8988T (cell line): ENCODE measurements at places on chromosomes 13 and 19.
A peak's percentile ranks its signal among the peaks of the same experiment; 100 is the strongest.

DNA sequence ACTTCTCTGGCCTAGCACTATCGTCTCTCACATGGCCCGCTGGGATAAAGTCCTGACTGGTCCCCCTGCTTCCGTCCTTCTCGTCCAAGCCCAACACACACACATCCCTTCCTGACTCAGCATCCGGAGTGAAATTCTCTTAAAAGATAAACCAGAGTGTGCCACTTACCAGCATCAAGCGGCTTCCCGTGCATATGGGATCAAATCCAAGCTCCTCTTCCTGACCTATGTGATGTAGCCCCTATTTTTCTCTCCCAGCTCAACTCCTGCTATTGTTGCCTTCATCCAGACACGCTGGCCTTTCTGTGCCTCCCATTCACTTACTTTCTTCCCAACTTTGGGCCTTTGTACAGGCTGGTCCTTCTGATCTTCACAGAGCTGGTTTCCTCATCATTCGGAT, 530.4 kb downstream of the DIAPH3 start:
- DNase-seq = no peak

GRCh38 chr13:106507560-106508274, 27.7 kb downstream of the EFNB2 start:
- DNase-seq = no peak

- DNase-seq = peak; percentile 91
These were observed at the start of gene CNN2 for GRCh38 chr19:1025960-1026782. TSS of gene CNN2 (plus strand) at chr19:1026608. CDS start at chr19:1026662, 54 bp downstream.

DNA sequence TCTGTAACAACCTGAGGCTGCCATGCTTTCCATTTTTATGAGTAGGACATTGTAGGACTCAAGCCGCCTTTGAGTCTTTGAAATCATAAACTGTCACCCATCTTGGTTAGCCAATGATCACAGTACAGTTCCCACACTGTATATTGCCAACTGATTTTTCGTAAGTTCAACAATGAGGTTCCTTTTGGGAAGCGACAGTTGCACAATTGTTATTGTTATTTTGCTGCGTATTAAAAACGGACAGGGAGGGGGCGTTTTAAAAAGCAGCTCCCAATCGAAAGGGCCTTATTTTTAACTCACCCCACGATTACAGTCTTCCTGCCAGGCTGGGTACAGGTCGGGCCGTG, 601 bp downstream of the SLC46A3 start:
- DNase-seq = no peak

- no peak for DNase-seq
These were observed 477 bp downstream of the NFILZ start for GRCh38 chr19:8630796-8631424.

DNA sequence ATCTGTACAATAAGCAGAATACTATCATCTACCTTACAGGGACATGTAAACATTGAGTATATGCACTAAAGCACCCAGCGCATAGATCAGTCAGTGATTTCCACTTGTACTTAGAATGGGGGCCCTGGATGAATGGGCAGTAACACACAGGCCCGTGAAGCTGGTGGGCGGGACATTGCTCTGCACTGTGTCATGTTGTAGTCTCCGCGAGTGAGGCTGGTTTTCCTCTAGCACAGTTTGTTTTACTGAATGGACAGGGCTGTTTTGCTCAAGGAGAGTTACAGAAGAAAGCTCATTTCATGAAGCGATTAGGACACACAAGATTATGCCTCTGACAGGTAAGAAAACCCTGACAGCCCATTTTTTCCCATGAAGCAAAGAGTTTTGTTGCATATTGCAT, 86.4 kb upstream of the SOX21 start:
- DNase-seq = no peak

- DNase-seq = no peak
These were observed 7.9 kb upstream of the ZNF626 start for GRCh38 chr19:20669263-20669662.

DNA sequence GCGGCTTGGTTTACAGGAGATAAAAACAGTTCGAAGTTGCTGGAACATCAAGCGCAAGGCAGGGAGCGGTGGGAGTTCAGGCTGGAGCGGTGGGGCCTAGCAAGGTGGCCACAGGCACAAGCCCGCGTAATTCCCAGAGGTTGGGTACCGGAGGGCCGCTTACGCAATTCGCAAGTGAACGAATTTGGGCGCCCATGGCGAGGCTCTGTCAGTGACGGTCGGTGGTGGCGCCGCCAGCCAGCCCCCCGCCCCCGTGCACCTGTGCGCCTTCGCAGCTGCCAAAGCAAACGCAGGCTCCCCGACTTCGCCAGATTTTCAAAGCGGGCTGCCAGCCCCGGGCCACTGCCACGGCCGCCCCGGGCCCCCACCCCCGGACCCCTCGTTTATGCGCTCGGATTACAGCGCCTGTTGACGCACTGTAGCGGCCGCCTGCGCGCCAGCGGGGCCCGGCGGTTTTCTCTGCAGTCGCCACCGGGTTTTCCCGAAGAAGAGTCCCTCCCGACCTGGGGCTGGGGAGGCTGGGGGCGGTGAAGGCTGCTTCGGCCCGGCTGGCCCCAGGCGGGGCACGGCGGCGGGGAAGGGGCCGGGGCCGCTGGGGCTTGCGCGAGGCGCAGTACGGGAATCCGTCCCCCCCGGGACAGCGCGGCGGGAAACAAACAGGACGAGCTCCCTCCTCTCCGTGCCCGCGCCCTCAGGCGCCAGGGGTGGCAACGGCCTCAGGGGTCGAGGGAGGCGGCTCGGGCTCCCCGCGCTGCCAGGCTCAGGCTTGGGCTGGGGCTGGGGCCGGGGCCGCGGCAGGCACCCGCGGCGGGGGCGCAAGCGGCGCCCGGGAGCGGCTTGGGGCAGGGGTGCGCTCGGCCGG, 709 bp downstream of the N4BP2L1 start:
- peak; percentile 35 for DNase-seq

DNA sequence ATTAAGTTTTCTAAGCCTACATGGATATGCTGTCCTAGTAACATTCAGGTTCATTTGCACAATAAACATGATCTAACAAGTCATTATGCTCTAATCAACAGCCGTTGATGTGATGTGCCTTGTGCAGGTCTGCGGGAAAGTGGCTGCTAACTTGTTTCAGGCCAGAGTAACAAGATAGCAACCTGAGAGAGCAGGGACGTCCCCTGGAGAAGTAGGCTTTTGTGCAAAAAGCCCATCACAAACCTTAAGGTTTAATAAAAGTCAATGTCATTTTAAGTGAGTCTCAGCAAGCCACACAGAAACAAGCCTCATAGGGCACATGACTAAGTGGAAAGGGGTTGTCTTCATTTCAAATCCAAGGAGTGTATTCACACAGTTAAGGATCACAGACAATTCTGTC, 17.6 kb downstream of the FOXO1 start:
- DNase-seq = no peak

DNA sequence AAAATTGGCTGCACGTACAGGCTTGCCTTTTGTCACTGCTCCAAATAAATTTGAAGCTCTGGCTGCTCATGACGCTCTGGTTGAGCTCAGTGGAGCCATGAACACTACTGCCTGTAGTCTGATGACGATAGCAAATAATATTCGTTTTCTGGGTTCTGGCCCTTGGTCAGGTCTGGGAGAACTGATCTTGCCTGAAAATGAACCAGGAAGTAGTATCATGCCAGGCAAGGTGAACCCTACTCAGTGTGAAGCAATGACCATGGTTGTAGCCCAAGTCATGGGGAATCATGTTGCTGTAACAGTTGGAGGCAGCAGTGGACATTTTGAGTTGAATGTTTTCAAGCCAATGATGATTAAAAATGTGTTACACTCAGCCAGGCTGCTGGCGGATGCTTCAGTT, 16.1 kb upstream of the AKAP11 start:
- DNase-seq = no peak

GRCh38 chr13:21777166-21777565, 106.3 kb downstream of the FGF9 start:
- DNase-seq = no peak

- peak; percentile 79 for DNase-seq
These were observed 7.4 kb downstream of the RABAC1 start for GRCh38 chr19:41951686-41952172.

DNA sequence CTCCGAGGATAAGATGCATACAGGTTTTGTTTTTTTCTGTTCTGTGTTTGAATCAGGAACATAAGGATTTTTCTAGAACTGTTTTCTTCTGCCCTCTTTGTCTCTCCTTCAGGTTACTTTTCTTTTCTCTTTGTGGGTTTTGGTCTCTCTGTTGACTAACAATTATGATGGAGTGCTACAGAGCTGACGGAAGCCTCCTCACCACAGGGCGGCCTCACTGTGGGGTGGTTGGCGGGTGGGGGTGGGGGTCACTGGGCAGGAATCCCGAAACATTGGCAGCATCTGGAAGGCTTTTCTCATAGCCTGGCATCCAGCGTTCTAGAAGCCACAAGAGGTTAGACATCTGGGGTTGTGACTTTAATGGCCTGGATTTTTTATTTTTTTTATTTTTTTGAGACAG, 12.0 kb upstream of the MATK start:
- no peak for DNase-seq

DNA sequence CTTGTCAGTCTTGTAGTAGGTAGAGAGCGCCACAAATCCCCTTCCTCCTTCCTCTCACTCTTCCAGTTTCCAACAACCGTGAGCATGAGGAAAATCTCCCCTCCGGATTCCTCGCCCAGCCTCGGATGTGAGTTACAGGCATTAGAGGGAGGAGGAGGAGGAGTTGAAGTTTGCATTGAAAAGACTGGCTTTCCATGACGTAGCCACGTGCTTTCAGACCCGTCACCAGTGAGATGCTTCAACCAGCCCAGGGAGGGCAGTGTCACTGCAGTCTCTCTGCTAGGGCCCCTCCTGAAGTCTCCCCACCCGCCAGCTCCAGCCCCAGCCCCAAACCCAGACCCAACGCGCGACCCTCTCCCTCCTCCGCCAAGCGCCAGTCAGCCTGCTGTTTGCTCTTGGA, 442 bp upstream of the FGF14 start:
- DNase-seq = no peak

GRCh38 chr13:52395704-52396103, 10.3 kb downstream of the THSD1 start:
- no peak for DNase-seq

- no peak for DNase-seq
These were observed 407.2 kb downstream of the GPC5 start for GRCh38 chr13:91805605-91806004.

- DNase-seq = no peak
These were observed 4.1 kb upstream of the SIGLEC6 start for GRCh38 chr19:51535535-51535934.

DNA sequence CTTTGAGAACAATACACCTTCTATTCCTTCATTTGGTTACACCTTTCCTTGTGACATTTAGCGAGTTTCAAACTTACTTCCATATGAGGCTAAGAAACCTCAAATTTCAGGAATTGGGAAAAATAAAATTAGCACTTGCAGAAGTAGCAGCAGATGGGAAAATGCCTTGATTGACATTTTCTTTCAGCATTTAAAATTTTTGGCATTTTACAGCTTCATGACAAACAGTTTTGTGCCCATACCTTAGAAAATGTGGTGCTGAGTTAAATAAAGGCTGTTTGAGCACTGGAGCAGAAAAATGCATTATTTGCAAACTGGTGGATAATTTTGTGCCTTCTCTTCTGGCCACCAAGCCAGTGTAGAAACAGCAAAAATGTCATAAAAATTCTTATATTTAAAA, 95.4 kb downstream of the PCDH17 start:
- DNase-seq = no peak

- no peak for DNase-seq
These were observed 2.9 kb downstream of the NUMBL start for GRCh38 chr19:40687525-40688016.

DNA sequence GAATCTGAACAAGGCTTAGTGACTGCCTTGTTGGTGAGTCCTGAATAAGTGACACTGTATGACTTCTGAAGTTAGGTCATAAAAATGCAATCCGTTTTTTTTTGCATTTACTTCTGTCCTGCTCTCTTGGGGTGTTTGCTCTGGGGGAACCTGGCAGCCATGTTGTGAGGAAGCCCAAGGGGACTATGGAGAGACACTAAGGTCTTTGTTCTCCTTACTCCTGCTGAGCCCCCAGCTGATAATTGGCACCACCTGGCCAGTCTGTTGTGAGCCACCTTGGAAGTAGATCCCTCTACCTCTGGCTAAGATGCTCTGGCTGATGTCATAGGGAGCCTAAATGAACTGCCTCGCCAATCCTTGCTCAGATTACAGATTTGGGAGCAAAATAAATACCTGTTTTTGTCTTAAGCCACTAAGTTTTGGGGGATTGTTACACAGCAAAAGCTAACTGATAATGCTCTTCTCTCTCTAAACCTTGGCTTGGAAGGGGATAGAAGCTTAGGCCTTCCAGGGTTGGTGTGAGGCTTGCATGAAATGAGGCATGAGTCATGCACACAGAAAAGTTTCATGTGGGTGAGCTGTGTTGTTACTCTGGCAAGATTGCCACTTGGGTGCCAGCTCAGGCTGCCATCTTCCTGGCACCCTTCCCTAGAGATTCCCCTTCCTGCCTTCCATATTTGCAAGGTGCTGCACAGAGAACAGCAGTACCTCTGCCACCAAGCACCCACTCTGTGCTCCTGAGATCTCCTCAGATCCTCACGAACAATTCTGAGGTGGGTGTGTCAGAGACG, 10.1 kb downstream of the TUBB4A start:
- DNase-seq = no peak

GRCh38 chr19:1066748-1067340, at the start of gene ARHGAP45:
TSS of gene ARHGAP45 (plus strand) at chr19:1067167. CDS start at chr19:1067406, 239 bp downstream.
- no peak for DNase-seq

DNA sequence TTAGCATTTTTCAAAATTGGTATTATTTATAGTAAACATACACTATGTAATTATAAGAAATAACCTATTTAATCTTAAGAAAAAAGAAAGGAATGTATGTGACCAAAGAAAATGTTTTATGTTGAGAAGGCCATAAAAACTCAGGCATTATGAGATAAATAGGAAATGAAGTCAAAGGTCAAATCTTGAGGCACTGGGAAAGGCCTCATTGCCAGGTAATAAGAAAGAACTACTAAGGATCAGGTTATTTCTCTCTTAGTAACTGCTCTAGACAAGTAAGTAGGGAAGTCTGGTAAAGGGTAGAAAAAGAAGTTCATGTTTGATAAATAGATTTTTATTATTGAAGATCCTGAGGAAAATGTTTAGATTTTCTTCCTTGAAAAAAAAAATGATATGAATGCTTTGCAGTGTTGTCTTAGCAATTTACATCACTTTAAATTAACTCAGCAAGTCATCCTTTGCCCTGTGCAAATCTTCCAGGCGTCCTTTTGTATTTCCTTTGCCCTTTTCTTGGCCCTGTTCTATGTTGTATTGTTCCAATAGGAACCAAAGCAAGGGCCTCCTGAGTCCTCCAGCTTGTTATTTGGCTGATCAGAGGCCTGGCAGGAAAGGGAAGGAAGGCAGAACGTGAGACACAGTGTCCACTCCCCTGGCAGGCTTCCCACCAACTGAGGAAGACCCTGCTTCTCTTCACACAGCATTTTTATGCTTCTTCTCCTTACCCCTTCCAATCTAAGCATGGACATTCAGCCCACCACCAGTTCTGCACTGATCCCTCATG, 260.4 kb upstream of the MIR17HG start:
- no peak for DNase-seq

DNA sequence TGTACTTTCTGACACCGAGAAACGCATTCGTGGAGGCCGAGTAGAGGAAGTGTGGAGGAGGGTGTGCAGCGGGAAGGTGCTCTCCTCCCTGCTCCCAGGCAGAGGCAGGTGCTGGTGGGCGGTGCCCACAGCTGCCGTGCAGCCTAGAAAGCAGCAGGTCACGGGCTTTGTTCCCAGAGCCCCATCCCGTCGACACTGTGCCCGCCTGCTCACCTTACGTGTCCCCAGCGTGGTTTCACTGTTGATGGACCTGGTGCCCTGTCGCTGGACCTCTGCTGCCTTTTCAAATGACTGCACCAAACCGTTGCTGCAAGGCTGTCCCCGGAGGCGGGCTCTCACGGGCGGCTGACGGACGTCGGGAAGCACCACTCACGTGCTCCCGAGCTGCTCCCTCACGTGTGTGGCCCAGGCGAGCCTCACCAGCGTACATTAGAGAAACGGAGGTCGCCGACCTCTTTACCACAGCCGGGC, 20.8 kb downstream of the PLEKHJ1 start:
- DNase-seq = no peak
